ENCODE measurements at places on chromosomes 16 and 17.
A peak's percentile ranks its signal among the peaks of the same experiment; 100 is the strongest.

DNA sequence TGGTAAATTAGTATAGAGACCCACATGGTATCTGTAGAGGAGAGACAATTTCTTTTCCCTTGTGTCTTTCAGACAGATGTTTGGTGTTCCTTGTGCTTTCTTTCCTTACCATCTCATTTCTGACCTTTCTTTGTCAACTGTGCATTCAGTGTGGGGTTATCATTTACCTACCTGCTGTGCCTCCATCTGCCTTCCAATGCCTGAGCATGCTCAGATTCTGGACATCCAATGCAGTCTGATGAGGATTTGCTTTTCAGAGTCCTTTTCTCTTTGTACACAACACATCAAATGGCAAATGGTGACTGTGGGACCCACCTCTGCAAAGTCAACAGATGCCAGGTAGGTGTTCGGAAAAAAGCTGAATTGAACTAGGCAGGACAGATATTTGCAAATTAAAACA, 364.8 kb downstream of the CA10 start:
- no peak for DNase-seq

GRCh38 chr17:385178-385835, 32.7 kb upstream of the RPH3AL start:
- no peak for DNase-seq

GRCh38 chr17:70834039-70834438, 664.7 kb downstream of the KCNJ2 start:
- no peak for DNase-seq

GRCh38 chr17:33873201-33873617, 381.9 kb upstream of the CCL2 start:
- no peak for DNase-seq

DNA sequence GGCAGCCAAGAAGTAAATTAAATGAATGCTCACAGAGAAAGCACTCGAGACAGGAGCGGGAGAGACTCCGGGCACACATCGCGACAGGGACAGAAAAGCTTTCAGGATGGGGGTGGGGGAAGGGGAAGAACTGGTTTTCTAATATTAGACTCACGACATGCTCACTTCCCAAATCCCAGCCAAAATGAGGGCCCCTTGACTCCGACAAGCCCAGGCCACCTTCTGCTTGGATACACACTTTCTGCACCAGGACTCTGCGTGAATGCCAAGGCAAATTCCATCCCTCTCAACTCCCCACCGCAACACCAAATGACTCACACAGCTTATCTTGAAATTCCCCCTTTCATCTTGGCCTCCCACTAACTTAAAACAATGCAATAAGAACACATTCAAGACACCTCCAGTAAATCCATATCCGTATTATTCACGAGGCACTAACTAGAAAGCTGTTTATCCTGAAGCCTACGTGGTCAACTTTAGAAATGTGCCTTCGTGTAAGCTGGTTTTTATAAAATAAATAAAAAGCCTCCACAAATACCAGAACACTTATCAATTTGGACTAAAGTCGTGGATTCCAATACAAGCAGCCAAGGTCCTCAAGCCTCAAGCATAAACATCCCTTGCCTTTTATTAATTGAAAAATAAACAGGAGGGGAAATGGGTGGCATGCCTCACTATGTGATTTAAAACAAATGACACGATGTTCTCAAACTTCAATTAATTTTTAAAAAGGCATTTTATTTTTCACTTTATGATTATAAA, 46.1 kb downstream of the NXN start:
- DNase-seq = no peak

GRCh38 chr17:64005734-64006167, 7.6 kb downstream of the PRR29 start:
- peak; percentile 81 for DNase-seq

DNA sequence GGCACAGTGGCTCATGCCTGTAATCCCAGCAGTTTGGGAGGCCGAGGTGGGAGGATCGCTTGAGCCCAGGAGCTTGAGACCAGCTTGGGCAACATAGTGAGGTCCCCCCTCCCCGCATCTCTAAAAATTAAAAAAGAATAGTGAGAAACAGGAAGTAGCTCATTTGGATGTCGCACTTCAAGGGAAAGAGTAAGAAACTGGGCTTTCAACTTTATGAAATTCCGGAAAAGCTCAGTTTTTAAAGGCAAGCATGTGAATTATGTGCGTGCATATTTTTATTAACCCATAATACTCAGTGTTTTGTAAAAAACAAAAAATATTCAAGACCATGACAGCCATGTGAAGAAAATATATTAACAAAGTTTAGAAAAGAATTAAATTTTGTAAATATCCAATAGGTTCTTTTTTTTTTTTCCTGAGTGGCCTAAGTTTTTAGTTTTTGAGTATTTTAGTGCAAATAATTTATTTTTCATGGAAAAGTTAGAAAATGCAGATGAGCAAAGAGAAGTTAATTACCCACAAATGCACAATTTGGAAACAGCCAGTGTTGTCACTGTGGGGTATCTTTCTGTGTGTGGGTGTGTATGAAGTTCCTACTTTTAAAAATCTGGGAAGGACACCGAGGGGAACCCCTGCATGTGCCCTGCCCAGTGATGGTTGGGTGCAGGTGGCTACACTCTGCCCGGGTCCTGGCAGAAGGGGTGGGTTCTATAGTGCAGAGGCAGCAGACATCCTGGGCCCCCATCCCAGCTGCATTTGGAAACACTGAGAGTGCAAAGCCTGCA, 40.0 kb downstream of the CIBAR2 start:
- DNase-seq = no peak

- no peak for DNase-seq
Observed at GRCh38 chr16:83619381-83620150, 188.2 kb upstream of the HSBP1 start.

- no peak for DNase-seq
Observed at GRCh38 chr16:4273858-4274311, 1.1 kb upstream of the TFAP4 start.

DNA sequence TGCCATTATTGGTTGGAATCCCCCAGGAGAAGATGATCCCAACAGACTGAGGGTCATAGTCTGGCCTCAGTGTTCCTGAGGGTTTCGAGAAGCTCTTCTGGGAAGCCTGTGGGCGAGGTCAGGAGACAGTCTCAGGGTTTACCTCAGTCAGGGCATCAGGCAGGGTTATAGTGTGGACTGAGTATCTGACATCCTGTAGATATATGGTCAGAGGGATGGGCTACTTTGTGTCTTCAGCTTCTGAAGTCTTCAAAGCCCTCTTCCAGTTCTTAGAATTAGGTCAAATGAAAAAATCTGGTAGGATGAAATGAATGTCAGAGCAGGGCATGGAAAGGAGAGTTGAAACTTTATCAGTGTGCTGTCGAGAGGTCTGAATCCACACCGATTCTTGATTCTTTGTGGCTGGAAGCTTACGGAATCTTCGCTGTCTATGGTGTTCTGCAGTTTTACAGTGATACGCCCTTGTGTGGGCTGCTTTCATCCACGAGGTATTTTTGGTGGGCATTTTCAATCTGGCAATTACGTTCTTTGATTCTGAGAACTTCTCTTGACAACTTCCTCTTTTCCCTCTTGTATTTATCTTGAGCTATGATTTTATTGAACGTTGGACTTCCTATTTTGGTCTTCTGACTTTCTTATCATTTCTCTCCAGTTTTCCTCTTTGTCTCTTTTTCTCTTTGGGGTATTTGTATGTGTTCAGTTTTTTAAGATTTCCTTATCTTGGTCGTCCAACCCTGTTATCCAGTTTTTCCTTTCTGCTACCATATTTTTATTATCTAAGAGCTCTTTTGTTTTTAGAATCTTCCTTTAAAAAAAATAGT, 30.4 kb downstream of the BPTF start:
- DNase-seq = no peak

DNA sequence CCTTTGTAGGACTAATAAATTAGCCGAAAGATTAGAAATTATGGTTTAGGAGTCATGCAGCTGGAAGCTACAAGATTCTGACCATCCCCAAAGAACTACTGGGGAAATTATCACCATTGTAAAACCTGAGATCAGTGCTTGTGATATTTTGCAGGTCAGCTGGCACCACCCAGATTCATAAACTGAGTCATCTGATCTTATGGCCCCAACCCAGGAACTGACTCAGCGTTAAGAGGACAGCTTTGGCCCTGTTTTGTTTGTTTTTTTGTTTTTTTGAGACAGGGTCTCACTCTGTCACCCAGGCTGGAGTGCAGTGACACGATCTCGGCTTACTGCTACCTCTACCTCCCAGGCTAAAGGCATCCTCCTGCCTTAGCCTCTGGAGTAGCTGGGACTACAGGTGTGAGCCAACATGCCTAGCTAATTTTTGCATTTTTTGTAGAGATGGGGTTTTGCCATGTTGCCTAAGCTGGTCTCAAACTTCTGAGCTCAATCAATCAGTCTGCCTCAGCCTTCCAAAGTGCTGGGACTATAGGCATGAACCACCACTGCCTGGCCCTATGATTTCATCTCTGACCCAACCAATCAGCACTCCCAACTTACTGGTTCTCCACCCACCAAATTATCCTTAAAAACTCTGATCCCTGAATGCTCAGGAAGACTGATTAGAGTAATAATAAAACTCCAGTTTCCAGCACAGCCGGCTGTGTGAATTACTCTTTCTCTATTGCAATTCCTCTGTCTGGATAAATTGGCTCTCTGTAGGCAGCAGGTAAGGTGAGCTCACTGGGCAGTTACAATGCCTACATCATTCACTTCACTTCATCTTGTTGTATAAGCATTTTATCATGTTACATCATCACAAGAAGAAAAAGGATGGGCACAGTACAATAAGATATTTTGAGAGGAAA, 79.4 kb upstream of the KSR1 start:
- no peak for DNase-seq

All from NCI-H1092 (cell line).